Breast epithelium (tissue), 4 donors: ENCODE measurements at places on chromosomes 6 and 20. TPM values are rescaled to one million over a fixed set of nuclear protein-coding genes. Genes with fewer than 3 reads are reported as not detected.

LTB gene
- 0.96 TPM for total RNA-seq

- no peaks in the 10 kb centered on the region for H3K36me3 ChIP-seq
- H3K27ac ChIP-seq, result no peak overlapping the region
- DNase-seq, result no peak
- no peaks in the 10 kb centered on the region for H3K27me3 ChIP-seq
- no peak overlapping the region for H3K4me3 ChIP-seq
Observed at GRCh38 chr20:54844346-54844745, 369.0 kb downstream of the DOK5 start.

FRK gene
- total RNA-seq, result 0.64 TPM

TRAPPC3L gene
- total RNA-seq, result not detected

- no peak overlapping the region for H3K4me3 ChIP-seq
- H3K27ac ChIP-seq, result no peak overlapping the region
- H3K36me3 ChIP-seq, result no peaks in the 10 kb centered on the region
Observed at GRCh38 chr20:50289581-50289980, 99.0 kb downstream of the CEBPB start.

GRCh38 chr6:35238843-35239289 is 20.7 kb upstream of the ZNF76 start:
- no peaks in the 10 kb centered on the region for H3K4me1 ChIP-seq
- no peaks in the 10 kb centered on the region for H3K36me3 ChIP-seq
- no peak overlapping the region for H3K27ac ChIP-seq
- no peaks in the 10 kb centered on the region for H3K27me3 ChIP-seq
- no peak overlapping the region for H3K4me3 ChIP-seq
- DNase-seq, result no peak

LY86 gene
- total RNA-seq, result 3.3 TPM

C6orf141 gene
- total RNA-seq, result 6.1 TPM
